ENCODE measurements at places on chromosomes 12 and 14. TPM values are rescaled to one million over a fixed set of nuclear protein-coding genes. Genes with fewer than 3 reads are reported as not detected.

The KLHL33 gene
- 0.50 TPM for total RNA-seq

DNA sequence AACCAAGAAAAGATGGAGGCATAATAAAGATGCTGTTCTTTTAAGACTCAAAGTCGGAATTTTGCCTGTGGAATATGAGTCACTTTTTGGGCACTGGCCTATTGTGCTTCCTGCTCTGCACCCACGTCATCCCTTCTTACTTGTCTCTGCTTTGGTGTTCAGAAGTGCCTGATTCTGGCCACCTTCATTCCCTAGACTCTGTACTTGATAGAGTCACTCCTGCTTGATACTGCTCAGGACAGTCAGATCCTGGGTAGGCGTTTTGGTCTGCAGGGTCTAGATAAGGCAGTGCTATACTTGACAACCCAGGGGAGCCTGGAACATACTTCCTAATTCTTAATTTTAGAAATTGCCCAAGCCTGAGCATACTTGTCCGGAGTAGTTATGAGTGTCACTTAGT is 1.9 kb downstream of the LRRK2 start:
- H3K27me3 ChIP-seq = no peaks in the 10 kb centered on the region
- H3K4me1 ChIP-seq = peaks cover 50% of the 10 kb centered on the region
- no peaks in the 10 kb centered on the region for H3K36me3 ChIP-seq
- DNase-seq = peak; percentile 94
- peak overlapping the region; percentile 83 for H3K4me3 ChIP-seq

GRCh38 chr14:100891051-100891450 is 12.5 kb downstream of the RTL1 start:
- no peaks in the 10 kb centered on the region for H3K36me3 ChIP-seq
- H3K4me3 ChIP-seq = no peak overlapping the region
- no peak overlapping the region for H3K27ac ChIP-seq
- DNase-seq = no peak
- peaks cover 37% of the 10 kb centered on the region for H3K27me3 ChIP-seq

DNA sequence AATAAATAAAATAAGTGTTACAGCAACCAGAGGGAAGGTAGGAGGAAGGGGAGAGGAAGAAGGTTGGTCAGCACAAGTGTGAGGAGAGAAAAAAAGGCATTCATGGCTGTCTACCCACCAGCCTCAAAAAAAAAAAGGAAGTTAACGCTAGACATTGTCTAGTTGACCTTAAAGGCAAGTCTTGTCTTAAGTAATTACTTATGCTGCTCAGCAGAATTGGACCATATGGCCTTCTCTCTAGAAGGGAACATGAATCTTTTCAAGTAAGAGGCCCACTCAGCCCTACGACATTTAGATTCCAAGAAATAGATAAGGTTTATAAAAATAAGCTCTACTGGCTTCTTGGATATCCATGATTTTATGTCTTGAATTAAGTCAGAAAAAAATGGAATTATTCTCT is 172.7 kb downstream of the ETNK1 start:
- H3K27me3 ChIP-seq = no peaks in the 10 kb centered on the region
- no peak overlapping the region for H3K27ac ChIP-seq
- H3K36me3 ChIP-seq = no peaks in the 10 kb centered on the region
- peaks cover 13% of the 10 kb centered on the region for H3K4me1 ChIP-seq

DNA sequence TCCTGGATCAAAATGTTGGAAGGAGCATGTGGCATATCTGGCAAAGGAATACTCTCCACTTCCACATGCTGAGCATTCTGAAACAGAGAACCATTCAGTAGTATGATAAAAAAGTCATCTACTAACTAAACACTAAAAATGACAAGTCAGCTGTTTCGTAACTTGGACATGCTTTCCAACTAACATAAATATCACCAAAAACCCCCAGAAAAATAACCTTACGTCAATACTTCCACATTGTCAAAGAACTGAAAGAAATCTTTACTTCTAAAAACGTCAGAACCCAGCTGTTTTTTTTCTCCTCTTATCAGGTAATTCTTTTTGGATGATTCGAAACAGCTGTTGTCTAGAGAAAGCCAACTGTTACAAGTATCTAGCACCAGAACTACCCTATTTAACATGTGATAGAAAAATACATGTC is 8.2 kb downstream of the WBP11 start:
- H3K27ac ChIP-seq = no peak overlapping the region
- H3K27me3 ChIP-seq = no peaks in the 10 kb centered on the region
- H3K4me1 ChIP-seq = no peaks in the 10 kb centered on the region
- H3K36me3 ChIP-seq = peaks cover 45% of the 10 kb centered on the region

DNA sequence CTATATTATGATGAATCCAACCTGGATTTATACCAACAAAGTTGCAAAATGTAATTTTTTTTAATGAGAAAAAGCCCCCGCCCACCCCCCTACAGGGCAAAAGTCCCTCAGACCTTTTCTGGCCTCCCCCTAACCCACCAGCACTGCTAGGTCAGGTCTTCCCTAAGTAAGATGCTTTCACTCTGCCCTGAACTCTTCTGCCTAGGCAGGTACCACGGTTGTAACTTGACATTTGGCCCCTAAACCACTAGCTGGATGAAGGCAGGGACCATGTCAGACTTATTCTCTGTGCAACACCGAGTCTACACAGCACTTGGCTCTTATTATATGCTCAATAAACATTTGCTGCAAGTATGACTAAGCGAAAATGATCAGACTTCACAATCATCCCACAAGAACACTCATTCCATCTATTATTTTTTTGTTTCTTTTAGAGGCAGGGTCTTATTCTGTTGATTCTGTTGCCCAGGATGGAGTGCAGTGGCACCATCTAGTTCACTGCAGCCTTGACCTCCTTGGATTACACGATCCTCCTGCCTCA is 63.2 kb downstream of the SPRING1 start:
- peaks cover 4% of the 10 kb centered on the region for H3K4me1 ChIP-seq
- no peak overlapping the region for H3K4me3 ChIP-seq
- H3K27me3 ChIP-seq = peaks cover 4% of the 10 kb centered on the region
- no peak for DNase-seq
- H3K36me3 ChIP-seq = no peaks in the 10 kb centered on the region

The CLEC4C gene
- total RNA-seq = not detected

DNA sequence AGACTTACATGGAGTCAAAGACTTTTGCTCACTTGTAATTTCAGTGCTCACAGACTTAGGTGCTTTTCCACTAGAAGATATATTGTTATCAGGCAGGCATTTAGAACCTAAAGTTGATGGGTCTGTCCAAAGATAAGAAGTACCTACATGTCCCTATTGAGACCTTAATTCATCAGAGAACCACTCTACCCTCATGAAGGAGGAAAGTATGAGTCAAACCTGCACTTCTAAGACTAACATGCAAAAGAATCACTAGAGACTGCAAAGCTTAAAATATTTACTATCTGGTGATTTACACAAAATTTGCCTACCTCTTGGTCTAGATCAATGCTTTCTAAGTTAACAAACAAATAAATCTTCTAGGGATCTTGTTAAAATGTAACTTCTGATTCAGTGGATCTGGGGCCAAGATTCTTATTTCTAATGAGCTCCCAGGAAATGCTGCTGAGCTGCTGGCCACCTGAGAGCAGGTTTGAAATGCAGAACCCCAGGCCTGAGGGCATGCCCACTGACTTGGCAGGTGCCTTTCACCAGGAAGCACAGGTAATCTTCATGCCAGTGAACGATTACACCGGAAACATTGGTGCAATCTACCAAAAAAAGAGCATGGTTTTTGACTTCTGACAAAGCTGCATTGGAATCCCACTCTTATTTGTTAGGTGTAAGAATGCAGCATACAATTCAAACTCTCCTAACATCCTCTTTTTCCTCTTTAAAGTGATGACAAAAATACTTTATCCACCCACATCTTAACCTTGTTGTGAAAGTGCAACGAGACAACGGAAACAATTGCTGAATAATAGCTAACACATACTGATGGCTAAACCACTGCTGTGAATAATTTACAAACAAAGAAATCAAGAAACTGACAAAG is 214.2 kb downstream of the ADAMTS20 start:
- H3K4me3 ChIP-seq = no peak overlapping the region
- H3K4me1 ChIP-seq = peaks cover 14% of the 10 kb centered on the region
- H3K27ac ChIP-seq = no peak overlapping the region
- no peaks in the 10 kb centered on the region for H3K27me3 ChIP-seq

- H3K4me1 ChIP-seq = no peaks in the 10 kb centered on the region
- H3K27me3 ChIP-seq = no peaks in the 10 kb centered on the region
- DNase-seq = no peak
- no peak overlapping the region for H3K27ac ChIP-seq
- no peaks in the 10 kb centered on the region for H3K36me3 ChIP-seq
- no peak overlapping the region for H3K4me3 ChIP-seq
Measured at GRCh38 chr12:40616383-40616915, 75.8 kb upstream of the CNTN1 start.

The FOXG1 gene
- 1.2 TPM for total RNA-seq

DNA sequence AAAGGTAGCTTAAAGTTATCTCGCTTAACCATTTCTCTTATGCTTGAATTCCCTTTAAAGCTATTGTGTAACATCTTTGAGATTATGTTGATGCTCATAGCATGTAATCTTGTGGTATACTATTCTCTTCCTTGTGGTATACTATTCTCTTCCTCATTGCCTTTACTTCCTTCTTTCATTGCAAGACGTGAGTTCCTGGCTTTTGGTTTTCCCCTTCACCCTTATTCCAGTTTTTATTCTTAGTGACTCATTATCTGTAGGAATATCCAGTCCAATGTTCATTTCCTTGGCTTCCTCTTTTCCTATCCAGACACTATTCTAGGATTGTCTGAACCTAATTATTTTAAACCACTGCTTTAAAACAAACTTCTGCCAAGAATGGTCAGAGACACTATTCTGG is 564.0 kb downstream of the CCER1 start:
- no peak for DNase-seq
- no peaks in the 10 kb centered on the region for H3K27me3 ChIP-seq
- no peaks in the 10 kb centered on the region for H3K36me3 ChIP-seq
- no peaks in the 10 kb centered on the region for H3K4me1 ChIP-seq
- no peak overlapping the region for H3K4me3 ChIP-seq

DNA sequence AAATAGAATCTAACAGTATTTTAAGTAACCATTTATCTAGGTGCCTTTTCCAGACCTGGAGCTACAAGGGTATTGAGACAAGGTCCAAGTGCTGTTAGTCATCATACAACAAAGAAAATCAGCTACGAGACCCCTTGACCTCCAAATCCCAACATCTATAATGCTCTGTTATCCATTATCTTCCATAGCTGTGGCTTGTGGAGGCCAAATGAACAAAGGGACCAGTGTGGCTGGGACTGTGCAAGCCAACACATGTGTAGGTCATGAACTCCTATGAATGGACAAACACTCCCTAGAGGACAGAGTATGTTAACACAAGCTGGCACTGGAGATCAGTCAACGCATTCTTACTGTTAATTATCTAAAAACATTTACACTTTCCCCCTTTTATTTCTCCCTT is 374.5 kb downstream of the EMP1 start:
- no peaks in the 10 kb centered on the region for H3K27me3 ChIP-seq
- no peaks in the 10 kb centered on the region for H3K36me3 ChIP-seq
- DNase-seq = no peak

- DNase-seq = no peak
- H3K36me3 ChIP-seq = no peaks in the 10 kb centered on the region
- H3K27ac ChIP-seq = peak overlapping the region; percentile 76
Measured at GRCh38 chr12:110613071-110613770, 708 bp upstream of the TCTN1 start.

The FGF6 gene
- total RNA-seq = not detected

- peak overlapping the region; percentile 84 for H3K4me3 ChIP-seq
- peaks cover 12% of the 10 kb centered on the region for H3K4me1 ChIP-seq
- peaks cover 17% of the 10 kb centered on the region for H3K36me3 ChIP-seq
- peak overlapping the region; percentile 95 for H3K27ac ChIP-seq
- no peaks in the 10 kb centered on the region for H3K27me3 ChIP-seq
Measured at GRCh38 chr14:20341646-20342045, 1.8 kb upstream of the PARP2 start.

DNA sequence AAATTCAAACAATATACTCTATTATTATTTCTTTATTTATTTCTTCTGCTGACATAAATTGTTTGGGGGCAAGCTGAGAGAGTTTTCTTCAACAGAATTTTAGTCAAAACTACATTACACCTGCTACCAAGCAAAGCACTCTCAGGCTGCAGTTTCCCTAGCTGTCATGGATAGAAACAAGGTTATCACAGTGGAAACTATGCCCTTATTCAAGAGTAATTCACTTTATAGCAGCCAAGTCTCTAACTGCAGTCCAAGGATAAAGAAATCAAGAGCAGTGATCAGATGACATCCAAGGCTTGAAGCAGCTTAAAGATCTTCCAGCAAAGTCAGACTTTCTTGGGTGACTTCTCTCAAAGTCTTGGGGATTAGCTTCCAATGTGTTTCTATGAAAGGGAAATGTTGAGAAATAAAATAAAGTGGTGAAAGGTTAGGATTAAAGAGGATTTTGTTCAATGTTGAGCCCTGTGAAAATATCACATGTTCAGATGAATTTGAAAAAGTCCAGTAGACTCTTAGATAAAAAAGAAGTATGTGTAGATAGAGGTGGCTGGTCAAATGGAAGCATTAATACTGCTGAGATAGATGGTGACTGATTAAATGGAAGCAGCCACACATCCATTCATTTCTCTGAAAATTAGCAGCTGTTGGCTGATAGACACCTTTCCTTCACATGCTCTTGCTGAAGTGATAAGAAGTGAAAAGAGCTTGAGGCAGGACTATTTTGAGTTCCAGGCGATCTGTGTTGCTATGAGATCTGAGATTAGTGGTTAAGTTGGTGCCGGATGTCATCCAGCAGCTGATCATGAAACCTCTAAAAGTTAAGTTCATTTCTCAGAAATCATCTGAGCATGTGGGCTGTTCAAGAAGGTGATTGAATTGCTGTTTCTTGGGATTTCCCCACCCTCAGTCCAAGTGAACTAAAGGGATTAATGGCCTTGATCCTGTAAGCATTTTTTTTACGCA is 257.8 kb upstream of the BTG1 start:
- DNase-seq = peak; percentile 60
- H3K4me3 ChIP-seq = no peak overlapping the region
- no peaks in the 10 kb centered on the region for H3K27me3 ChIP-seq
- H3K27ac ChIP-seq = no peak overlapping the region
- no peaks in the 10 kb centered on the region for H3K36me3 ChIP-seq

GRCh38 chr14:84180336-84180735 is 1349.6 kb upstream of the FLRT2 start:
- no peaks in the 10 kb centered on the region for H3K4me1 ChIP-seq
- H3K36me3 ChIP-seq = no peaks in the 10 kb centered on the region
- H3K27ac ChIP-seq = no peak overlapping the region
- no peak for DNase-seq

The MANSC1 gene
- 17.0 TPM for total RNA-seq
